ENCODE measurements at places on chromosomes 3 and 15. TPM values are rescaled to one million over a fixed set of nuclear protein-coding genes. Genes with fewer than 3 reads are reported as not detected.
A peak's percentile ranks its signal among the peaks of the same experiment; 100 is the strongest.

Gene C2CD4A
- total RNA-seq = not detected

Gene PBRM1
- total RNA-seq = 64.6 TPM

Gene TM6SF1
- 3.9 TPM for total RNA-seq

GRCh38 chr15:63946524-63947065 is 99.7 kb downstream of the DAPK2 start:
- H3K4me1 ChIP-seq = peaks cover 28% of the 10 kb centered on the region
- no peaks in the 10 kb centered on the region for H3K27me3 ChIP-seq
- peak; percentile 67 for DNase-seq
- no peak overlapping the region for H3K27ac ChIP-seq

Gene SOX14
- total RNA-seq = not detected

DNA sequence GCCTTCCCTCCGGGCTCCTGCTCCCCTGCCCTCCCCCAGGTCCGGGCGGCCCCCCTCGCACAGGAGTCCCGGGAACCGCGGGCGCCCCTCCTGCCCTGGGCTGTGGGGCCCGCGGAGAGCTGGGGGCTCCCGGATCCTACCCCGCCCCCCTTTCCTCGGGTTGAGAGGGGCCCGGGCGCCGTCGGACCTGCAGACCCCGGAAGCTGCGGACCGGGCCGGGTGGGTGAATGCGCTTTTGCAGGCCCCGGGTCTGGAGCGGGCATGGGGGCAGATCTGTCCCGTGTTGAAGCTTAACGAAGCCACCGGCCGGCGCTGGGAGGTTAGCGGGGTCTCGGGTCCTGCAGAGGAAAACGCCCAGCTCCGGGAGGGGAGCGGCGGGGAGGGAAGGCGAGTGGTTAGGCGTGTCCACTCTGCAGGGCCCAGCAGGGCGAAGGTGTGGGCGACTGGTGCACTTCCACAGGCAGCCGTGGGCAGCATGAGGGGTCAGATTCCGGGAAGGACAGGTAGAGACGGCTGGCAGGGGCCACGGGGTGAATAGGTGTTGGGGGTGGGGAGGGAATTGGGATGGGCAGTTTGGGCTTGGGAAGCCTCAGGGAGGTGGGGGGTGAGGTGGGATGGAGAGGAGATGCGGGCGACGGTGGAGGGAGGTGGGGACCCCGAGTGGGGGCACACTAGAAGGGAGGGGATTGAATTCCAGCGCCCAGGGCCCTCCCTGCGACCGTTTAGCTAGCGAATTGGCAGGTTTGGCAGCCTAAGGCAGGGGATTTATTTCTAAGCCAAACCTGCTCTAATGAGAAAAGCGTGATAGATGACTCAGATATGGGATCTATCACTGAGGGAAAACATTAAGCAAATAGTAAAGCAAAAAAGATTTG is 635 bp downstream of the CD276 start:
- H3K4me1 ChIP-seq = peaks cover 57% of the 10 kb centered on the region
- H3K36me3 ChIP-seq = no peaks in the 10 kb centered on the region
- H3K27me3 ChIP-seq = no peaks in the 10 kb centered on the region

GRCh38 chr3:81874738-81875137 is 113.3 kb upstream of the GBE1 start:
- H3K4me3 ChIP-seq = no peak overlapping the region
- H3K36me3 ChIP-seq = no peaks in the 10 kb centered on the region
- no peak overlapping the region for H3K27ac ChIP-seq
- no peak for DNase-seq

- no peaks in the 10 kb centered on the region for H3K27me3 ChIP-seq
- no peaks in the 10 kb centered on the region for H3K36me3 ChIP-seq
- DNase-seq = no peak
- H3K4me3 ChIP-seq = no peak overlapping the region
- H3K27ac ChIP-seq = no peak overlapping the region
- peaks cover 10% of the 10 kb centered on the region for H3K4me1 ChIP-seq
These were observed 35.4 kb downstream of the MAPK6 start for GRCh38 chr15:52054381-52054780.

DNA sequence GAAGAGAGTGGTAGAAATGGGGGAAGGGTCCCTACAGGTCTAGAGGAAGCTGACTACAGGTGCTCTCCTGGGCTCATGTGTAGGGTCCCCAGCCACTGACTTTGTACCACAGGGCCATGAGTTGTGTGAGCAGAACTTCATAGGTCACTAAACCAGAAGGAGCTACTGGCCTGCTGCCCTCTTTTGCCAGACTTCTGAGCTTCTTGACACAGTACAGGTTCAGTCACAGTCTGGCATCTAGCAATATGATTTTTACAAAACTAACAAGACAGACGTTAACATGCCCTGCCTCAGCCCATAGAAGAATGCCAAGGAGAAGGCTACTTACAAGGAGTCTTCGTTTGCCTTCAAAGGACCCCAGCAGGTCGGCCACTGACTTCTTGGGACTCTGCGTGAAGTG is 3.2 kb downstream of the CCDC80 start:
- no peaks in the 10 kb centered on the region for H3K27me3 ChIP-seq
- H3K4me3 ChIP-seq = peak overlapping the region; percentile 36
- H3K36me3 ChIP-seq = no peaks in the 10 kb centered on the region
- peaks cover 38% of the 10 kb centered on the region for H3K4me1 ChIP-seq

Gene PLD1
- 35.6 TPM for total RNA-seq

DNA sequence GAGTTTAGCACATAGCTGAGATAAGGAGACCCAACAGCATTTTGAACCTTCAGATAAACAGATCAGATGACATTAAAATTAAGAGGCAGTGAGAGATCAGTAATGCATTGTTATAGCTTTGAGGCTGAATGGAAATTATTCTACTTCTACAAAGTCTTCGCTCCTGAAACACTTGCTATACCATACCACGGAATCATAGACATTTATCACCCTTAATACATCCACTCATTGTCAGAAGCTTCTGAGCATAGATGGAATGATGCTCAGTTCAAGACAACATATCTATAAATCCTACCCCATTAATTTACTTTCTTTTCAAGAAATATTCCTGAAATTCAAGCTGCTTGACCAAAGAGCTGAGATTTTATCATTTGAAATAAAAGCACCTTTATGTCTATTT is 266.7 kb downstream of the C3orf38 start:
- H3K36me3 ChIP-seq = no peaks in the 10 kb centered on the region
- H3K4me3 ChIP-seq = no peak overlapping the region
- no peak overlapping the region for H3K27ac ChIP-seq
- H3K27me3 ChIP-seq = no peaks in the 10 kb centered on the region
- H3K4me1 ChIP-seq = no peaks in the 10 kb centered on the region

- no peaks in the 10 kb centered on the region for H3K27me3 ChIP-seq
- DNase-seq = no peak
- H3K4me1 ChIP-seq = peaks cover 15% of the 10 kb centered on the region
- H3K27ac ChIP-seq = peak overlapping the region; percentile 74
- peak overlapping the region; percentile 57 for H3K4me3 ChIP-seq
These were observed 762 bp upstream of the ARL6 start for GRCh38 chr3:97763586-97764406.

Gene C3orf22
- not detected for total RNA-seq

Measured in vagina (tissue), 2 donors.